ENCODE measurements at places on chromosomes 5 and 9.
A peak's percentile ranks its signal among the peaks of the same experiment; 100 is the strongest.

DNA sequence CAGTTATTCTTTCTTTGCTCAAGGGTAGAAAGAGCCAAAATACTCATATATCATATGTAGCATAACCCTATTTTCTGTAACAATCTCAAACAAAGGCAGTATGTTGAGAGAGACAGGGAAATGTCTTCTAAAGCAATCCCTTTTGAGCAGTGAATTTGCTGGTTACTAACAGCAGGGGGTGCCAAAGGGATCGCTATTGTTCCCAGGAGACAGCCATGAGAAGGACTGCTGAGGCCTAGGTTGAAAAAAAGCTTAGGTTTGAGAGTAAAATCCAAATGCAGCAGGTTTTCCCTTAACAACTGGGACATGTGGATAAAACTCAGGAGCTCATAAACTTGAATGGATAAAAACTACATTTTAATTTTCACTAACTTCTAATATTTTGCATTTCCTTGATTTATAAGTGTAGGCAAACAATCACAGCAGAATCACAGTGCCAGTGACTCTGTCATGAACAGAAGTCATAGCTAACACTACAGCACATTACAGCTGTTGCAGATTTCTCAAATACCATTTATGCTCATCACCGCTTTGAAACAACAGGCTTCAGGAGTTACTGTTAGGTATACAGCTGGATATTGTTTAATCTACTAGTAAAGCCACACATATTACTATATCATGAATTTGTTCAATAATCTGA is 148.4 kb downstream of the MAPKAP1 start:
- DNase-seq = peak; percentile 77

- DNase-seq = no peak
Measured at GRCh38 chr9:89502038-89502601, 4.2 kb upstream of the SEMA4D start.

- no peak for DNase-seq
Measured at GRCh38 chr5:45643056-45643455, 53.1 kb downstream of the HCN1 start.

DNA sequence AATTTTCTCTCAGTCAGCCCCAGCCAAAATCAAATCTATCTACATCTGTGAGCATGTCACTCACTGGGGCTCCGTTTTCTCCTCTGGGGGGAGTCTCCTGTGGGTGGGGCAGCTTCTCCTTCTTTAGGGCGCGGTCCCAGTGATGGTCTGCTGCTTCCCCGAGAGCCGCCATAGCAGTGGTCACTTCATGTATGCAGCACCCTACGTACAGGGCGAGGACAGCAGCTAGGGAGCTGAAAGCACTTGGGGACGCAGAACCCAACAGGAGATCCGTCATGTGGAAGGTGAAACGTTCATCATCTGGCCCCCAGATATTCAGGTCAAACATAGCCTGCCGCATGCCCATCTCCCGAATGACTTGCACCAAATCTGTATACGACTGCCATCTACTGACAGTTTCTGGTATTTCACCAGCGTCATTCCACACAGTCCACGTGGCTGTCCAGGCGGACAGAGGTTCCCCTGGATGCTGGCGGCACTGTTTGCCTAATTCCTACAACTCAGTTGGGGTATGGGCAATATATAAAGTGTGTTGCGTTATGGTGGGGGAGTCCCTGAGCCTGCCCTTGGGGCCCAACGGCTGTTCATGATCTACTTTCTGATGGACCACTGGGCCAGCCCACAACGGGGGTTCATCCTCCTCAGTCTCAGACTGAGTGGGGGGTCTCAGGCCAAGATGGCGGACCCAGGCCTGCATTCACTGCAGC is 795.0 kb downstream of the EFNA5 start:
- peak; percentile 48 for DNase-seq

DNA sequence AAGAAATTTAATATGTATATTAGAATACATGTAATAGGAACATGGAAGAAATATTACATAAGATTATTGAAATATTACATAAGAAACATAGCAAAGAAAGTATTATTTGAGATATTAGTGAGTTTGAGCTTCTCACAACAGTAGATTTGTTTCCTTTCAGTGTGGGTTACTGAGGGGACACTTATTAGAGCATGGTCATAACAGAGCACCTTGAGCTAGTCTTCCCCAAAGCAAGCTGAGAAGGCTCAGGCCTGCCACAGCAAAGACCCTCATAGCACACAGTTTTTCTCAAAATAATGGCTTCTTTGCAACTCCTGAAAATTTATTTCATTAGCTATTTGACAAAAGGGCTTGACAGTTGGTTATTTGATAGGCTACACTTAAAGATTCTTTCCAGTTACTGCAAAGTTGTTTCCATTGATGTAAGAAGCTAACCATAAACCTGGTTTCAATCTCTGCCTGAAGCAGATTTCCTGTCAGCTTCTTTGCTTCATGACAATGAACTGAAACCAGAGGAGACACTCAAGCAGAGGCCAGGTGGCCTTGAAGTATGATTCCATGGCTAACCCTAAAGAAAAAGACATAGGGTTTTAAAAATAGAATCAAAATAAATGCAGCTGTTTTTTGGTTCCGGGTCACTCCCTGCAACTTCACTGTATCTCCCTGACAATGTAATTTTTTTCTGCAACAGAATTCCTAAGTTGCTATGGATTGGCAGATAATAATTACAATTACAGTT is 68.6 kb downstream of the ERMP1 start:
- DNase-seq = no peak

DNA sequence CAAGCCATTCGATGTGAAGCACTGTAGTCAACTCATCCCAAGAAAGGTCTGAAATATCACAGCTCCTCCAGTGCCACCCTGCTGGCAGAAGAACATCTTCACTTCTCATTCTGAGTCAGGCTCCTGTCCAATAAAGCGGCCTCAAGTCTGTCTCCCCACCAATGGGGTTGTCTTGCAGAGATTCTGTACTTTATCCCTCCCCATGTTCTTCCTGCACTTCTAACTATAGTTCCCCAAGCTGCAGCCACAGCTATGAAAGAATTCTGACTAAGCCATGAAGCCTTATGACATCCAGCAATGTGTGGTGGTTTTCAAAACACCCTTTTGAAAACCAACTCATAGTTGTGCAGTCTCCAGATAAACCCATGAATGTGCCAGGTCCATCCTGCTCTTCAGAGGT is 6.8 kb downstream of the MACROH2A1 start:
- DNase-seq = peak; percentile 94

- DNase-seq = no peak
Measured at GRCh38 chr5:175861337-175862130, 9.8 kb upstream of the CPLX2 start.

GRCh38 chr9:132769906-132770769 is 99.9 kb downstream of the GTF3C4 start:
- DNase-seq = peak; percentile 55

GRCh38 chr9:18314316-18314715 is 159.6 kb upstream of the ADAMTSL1 start:
- DNase-seq = no peak

GRCh38 chr5:81058121-81058520 is 98.0 kb downstream of the RASGRF2 start:
- no peak for DNase-seq

DNA sequence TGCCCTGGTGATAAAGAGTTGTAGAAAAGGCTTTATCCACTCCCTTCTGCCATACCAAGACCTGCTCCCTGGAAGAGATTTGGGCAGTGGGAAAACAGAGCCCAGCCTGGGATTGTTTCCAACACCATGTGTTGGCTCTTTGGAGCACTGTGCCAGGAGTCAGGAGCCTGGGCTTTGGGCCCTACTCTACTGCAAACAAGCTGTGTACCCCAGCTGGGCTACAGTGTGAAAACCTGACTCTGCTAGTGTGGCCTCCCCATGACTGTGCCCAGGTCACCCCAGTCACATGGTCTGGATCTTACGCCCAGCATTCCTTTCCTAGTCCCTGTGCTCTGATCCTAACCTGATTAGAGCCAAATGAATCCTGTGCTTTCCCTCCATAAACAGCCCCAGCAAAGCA is 39.3 kb upstream of the SHB start:
- no peak for DNase-seq

GRCh38 chr5:29150840-29151239 is 2042.6 kb upstream of the CDH6 start:
- DNase-seq = no peak

DNA sequence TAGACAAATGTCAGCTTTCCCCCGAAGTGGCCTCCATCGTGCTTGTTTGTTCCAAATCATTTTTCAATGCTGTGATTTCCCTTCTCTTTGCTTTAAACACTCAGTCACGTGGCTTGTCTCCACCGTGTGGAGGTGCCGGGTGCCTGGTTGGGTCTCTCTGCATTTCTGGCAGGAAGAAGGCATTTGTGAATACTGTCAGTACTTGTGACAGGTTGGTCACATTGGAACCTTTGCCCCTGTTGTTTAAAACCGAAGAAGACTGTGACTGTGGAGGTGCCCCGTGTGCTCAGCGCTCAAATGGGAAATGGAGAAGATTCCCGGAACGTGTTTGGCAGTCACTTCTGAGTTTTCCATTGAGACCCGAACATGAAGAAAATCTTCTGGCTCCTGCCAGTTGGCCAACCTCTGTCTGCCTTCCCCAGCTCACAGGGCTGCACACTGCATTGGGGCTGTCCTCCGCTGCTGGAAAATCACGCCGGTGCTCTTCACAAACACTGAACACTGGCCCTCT is 74.6 kb downstream of the LMNB1 start:
- no peak for DNase-seq

DNA sequence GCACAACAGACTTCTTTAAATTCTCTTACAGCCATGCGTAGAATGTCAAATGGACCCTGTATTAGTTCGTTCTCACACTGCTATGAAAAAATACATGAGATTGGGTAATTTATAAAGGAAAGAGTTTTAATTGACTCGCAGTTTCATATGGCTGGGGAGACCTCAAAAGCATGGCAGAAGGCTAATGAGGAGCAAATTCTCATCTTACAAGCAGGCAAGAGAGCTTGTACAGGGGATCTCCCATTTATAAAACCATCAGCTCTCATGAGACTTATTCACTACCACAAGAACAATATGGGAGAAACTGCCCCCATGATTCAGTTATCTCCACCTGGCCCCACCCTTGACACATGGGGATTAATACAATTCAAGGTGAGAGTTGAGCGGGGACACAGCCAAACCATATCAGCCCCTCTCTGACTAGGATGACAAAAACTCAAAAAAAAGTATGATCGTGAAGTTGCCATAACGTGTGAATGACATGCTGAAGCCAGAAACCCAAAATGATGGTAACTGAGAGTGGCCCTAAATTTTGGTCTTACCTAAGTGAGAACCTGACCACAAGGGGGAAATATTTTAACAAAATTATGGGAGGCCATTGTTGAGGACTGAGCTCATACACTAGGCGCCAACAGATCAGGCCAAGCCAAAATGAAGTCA is 17.5 kb upstream of the TEX10 start:
- DNase-seq = no peak

DNA sequence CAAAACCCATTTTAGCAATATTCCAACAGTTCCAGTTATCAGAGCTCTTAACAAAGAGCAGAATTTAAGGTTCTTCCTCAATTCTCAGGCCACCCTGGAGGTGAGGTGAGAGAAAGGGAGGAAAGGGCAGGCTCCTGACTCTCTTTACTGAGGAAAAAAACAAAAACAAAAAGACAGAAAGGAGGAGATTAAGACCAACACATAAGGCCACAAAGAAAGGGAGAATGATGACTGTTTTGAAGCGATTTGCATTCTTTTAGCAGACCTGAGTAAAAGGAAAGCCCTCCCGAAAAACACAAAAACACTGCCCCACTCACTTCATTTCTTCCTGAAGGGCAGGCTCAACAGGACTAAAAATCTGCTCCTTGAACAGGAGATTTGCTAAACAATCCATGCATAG is 300.5 kb downstream of the ARL15 start:
- no peak for DNase-seq

GRCh38 chr9:134100040-134100439 is 32.2 kb upstream of the BRD3 start:
- DNase-seq = no peak

GRCh38 chr5:31962351-31962751 is 211.8 kb downstream of the GOLPH3 start:
- no peak for DNase-seq

- DNase-seq = no peak
Measured at GRCh38 chr5:142800776-142801494, 30.8 kb downstream of the ARHGAP26 start.

DNA sequence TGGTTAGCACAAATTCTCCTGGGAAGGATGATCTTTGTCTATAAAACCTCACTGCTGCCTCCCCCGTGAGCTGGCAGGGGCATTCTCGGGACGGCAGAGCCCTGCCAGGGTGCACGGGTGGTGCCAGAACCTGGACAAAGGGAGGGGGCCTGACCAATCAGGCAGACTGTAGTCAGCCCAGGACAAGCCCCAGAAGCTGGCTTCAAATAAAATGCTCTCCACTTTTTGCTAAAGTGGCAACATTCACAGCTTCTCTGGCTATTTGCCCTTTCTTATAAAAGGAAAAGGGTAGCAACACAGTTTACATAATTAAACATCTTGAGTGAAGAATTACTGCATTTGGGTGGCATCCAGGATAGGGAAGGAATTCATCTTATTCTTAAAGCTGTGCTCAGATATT is 14.4 kb downstream of the IL9 start:
- DNase-seq = no peak

DNA sequence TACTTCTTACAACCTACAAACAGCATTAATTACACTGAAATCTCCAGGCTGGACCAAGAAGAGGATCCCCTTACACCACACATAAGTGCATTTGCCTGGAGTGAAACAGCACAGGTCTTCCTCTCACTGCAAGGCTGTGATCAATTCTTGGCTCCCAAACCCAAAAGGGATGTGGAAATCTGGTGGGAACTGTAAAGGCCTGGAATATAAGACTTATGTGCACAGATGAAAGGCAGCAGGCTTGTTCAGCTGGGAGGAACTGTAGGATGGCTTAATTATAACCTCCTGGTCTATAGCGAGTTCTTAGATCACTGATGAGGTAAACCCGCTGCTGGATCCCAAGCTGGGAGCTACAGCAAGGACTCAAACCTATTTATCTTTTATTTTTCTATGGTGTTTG is 182.9 kb upstream of the TNC start:
- peak; percentile 83 for DNase-seq

- no peak for DNase-seq
Measured at GRCh38 chr9:3793363-3793762, 267.6 kb upstream of the RFX3 start.

GRCh38 chr5:59169081-59169767 is 586.3 kb downstream of the RAB3C start:
- DNase-seq = peak; percentile 50
